ENCODE measurements at places on chromosomes 6 and 20.

GRCh38 chr6:68575765-68576439 is 59.2 kb upstream of the ADGRB3 start:
- no peak for DNase-seq

DNA sequence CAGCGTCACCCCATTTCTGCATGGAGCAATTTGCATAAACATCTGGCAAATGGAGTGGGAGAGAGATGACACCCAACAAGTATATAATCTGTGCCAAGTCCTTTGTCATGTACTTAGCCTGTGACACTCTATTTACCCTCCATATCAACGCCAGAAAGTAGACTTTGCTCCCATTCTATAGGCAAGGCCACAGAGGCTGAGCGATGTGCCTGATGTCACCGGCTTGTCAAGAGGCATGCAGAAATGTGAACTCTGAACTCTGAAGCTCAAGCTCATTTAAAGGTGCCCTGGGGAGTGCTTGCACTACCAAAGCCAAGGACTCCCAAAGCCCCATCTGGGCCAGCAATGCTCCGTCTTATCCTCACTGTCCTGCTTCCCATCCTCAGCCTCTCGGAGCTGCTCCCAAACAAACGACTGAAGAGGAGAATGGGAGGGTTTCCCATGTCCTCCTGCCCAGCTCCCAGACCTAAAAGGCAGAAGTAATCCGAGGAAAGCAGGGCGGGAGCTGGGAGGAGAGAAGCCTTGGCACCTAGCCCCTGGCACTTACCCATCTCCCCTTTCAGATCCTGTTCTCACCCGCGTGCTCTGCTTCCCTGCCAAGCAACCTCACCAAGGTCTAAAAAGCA is 9.2 kb downstream of the CPNE5 start:
- DNase-seq, result no peak

DNA sequence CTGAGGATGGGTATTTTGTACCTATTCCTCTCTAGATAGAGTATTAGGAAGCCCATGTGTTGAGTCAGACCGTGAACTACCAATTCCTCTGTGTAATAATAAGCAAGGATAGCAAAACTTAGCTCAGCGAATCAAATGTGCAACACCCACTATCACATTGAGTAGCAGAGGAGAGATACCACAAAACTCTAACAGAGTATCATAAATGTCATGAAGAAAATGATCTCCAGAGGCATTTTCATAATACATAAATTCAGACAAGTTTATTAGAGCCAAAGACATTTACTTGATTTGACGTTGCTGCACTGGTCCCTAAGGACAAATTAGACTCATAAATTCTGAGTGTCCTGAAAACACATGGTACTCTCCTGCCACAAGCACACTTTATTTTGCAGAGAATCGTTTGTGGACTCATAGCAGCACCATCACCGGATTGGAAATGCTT is 245.2 kb downstream of the HAO1 start:
- DNase-seq, result peak; percentile 27

DNA sequence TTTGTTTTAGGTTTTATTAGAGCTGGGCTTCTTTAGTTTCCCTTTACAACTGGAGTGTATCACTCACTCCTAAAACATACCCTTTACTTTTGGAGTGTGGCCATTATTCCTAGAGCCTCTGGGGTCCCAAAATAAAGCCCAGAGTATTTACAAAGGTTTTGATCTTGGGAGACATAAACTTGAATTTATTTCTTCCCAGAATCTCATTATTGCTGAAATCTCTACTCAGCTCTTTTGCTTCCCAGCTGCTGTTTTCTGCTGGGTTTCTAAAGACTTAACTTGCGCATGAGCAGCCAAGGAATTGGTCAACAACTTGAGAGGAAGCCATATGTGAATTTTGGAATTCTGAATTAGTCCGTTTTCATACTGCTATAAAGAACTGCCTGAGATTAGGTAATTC is 94.5 kb upstream of the NRSN1 start:
- no peak for DNase-seq

- DNase-seq, result no peak
These were observed 11.9 kb upstream of the CST8 start for GRCh38 chr20:23479043-23479442.

GRCh38 chr20:9269280-9269971 is 200.5 kb downstream of the PLCB4 start:
- peak; percentile 14 for DNase-seq

DNA sequence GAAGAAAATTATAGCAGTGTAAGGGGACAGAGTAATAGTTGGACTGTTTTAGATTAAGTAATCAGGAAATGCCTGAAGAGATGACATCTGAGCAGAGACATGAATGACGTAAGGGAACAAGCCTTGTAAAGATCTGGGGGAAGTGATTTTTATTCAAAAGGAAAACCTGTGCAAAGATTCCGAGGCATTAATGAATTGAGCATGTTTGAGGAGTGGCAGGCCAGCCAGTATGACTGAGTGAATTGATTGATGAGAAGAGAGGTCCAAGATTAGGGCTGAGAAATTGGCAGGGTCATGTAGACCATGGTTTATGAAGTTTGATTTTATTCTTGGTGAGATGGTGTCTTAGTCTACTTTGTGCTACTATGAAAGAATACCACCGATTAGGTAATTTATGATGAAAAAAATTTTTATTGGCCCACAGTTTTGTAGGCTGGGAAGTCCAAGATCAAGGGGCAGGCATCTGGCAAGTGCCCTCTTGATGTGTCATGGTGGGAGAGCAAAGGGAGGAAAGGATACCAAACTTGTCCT is 95.1 kb downstream of the LIN28B start:
- no peak for DNase-seq

- DNase-seq, result no peak
These were observed 114.3 kb downstream of the UBE3D start for GRCh38 chr6:82951389-82951788.

- no peak for DNase-seq
These were observed 27.0 kb upstream of the SLC22A2 start for GRCh38 chr6:160285541-160286105.

DNA sequence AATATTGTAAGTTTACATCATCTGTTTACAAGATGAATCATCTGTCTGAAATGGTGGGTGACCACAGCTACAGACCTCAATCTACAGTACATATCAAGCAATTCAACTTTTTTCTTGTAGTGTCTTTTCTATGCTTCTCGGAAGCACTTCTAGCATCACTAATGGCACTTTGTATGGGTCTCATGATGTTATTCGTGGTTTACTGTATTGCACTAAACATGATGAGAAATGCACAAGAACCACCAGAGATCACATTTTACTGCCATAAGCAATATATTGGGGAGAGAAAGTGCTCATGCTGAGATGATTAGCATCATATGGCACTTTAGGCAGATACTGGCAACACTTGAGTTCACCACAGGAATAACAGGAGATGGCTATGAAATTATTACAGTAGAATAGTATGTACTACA is 15.4 kb upstream of the BTBD3 start:
- DNase-seq, result no peak

- no peak for DNase-seq
These were observed 52.7 kb upstream of the PTGIS start for GRCh38 chr20:49620364-49621240.

GRCh38 chr20:47337413-47337812 is 19.1 kb downstream of the ZMYND8 start:
- DNase-seq, result no peak

GRCh38 chr6:37059344-37060194 is 54.1 kb downstream of the FGD2 start:
- DNase-seq, result peak; percentile 85

GRCh38 chr6:41374618-41375590 is 39.5 kb downstream of the NCR2 start:
- DNase-seq, result no peak

- DNase-seq, result peak; percentile 46
These were observed 71.2 kb downstream of the RAMACL start for GRCh38 chr6:166515072-166515810.

DNA sequence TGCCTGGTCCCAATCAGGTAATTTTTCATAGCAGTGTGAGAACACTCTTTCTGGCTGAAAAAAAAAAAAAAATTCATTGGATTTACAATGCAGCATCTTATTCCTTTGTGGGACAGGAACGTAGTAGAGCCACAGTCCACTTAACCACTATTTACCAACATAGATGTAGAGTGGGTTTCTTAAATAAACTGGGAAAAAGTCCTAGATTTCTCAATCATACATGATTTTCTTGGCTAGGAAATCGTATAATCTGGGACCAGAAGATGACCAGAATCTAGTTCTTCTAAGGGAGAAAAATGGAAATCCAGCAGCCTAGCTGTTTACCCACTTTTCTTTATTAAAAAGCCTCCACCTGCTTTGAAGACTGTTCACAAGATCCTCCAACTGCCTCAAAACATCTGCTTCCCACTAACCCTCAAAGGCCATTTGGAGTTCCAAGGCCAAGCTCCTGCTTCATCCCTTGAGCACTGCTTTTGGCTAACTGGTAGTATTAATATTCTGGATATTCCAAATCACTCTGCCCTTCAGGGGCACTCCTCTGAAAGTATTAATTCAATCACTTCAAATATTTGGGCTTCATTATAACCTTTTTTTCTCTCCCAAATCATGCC is 70.4 kb downstream of the FYN start:
- no peak for DNase-seq

DNA sequence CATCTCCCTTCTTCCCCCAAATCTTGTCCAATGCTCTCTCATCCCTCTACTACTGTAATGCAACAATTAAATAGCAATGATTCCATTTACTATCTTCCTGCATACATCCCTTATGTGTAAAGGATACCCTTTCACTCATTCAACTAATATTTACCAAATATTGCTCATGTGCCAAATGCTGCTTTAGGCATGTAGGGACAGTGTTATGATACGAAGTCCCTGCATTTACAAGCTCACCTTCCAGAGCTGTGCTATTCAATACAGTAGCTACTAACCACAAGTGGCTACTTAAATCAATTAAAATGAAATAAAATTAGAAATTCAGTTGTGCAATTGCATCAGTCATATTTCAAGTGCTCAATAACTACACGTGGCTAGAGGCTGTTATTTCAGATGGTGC is 41.1 kb downstream of the GMDS start:
- no peak for DNase-seq

- DNase-seq, result no peak
These were observed 18.4 kb downstream of the SLC22A23 start for GRCh38 chr6:3438190-3439167.

DNA sequence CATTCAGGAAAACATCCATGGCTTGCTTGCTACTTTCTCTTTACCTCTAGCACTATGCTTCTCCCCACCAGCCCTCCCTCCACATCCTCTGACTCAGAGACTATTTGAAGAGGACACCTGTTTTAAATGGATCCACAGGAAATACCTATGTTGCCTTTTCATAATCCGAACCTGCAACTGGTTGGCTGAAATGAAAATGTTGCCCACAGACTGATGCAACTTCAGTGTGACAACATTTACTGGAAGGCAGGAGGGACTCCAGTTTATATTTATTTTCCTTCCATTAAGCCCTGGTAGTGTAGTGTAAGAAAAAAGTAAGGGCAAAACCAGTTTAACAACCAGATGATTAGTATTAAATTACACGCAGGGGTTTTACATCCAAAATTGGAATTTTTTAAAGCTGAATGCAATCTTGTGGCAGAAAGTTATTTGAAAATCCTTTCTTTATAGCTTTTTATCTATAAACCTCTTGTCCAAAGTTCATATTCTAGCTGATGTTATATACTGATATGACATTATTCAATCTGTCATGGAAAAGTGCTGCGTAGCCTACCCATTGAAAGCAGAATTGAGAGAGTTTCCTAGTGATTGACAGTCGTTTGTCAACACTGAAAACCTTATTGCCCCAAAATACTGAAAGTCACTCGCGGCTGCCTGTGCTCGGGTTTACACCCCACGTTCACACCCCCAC is 881 bp upstream of the AIG1 start:
- peak; percentile 51 for DNase-seq

DNA sequence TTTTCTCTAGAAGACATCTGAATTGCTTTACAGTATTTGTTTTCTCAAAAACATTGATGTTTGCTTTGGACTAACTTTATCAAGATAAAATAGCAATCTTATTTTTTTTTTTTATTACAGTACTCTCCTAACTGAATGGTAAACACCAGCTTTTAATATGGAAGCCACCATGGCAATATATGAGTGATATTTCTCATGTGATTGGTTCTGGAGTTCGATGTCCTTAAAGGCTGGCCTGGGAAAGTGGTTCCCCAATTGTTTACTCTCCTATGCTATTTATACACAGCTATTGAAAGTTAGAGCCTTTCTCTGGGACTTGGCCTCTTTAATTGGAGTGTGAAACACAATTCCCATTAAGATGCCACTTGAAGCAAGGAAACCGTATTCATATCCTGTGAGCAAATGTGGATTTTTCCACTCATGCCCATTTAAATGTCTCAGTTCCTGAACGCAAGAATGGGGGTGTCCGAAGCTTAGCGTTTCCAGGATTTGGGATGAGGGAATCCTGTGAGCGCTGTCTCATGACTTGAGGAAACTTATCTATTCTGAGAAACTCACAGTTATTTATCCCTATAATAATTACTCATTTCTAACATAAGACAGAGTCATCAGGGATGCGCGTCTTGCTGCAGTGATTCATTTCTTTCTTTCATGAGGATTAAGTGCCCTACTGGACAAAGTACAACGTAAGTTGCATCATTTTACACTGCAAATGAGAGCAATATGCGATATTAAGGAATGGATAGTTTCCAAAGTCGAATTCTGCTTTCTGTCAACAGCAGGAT is 143.3 kb upstream of the PREP start:
- peak; percentile 69 for DNase-seq

- no peak for DNase-seq
These were observed 217.1 kb downstream of the SMOC2 start for GRCh38 chr6:168658059-168658458.

- DNase-seq, result no peak
These were observed 416.1 kb downstream of the BCKDHB start for GRCh38 chr6:80522576-80522975.
